ENCODE measurements at places on chromosomes 12 and 14.

DNA sequence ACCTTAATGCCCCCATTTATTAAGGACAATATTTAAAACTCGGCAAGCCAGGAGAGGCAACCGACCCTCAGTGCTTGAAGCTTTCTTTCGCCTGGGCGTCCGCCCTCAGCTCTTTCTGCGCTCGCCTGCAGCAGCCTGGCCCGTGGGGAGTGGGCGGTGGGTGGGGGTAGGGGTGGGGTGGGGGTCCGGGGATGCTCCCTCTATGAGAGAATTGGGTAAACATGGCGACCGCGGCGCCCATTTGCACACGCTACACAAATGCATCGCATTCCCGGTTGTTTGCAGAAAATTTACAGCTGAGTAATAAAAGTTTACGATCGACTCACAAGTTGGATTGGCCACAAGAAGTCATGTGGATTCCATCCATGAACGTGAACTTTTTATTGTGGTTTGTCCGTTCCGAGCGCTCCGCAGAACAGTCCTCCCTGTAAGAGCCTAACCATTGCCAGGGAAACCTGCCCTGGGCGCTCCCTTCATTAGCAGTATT lies 7.7 kb downstream of the HOXC8 start:
- DNase-seq = peak; percentile 95

- peak; percentile 51 for DNase-seq
Measured at GRCh38 chr12:49358483-49359141, 8.7 kb upstream of the SPATS2 start.

DNA sequence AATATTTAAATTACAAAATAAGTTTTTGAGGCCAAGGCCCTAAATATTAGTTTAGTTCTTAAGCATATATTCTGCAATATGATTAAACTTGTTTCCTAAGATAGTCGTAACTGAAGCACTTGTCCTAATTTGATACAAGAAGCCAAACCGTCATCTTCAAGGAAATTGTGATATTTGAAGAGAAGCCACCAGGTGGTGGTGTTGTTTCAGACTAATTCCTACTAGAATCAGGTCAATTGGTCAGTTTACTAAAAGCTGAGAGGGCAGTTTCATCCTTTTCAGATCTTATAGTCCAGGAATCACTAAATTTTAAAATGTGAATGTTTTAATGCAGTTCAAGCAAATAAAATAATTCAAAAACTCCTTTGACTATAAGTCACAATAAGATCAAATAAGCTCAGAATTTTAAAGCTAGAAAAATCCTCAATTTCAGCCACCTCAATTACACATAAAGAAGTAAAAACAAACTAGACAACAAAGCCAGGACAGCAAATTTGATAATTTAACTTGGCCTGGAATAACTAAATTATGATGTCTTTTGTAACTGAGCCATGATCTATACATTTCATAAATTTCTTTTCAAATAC lies 7.1 kb upstream of the ARL1 start:
- peak; percentile 61 for DNase-seq

- no peak for DNase-seq
Measured at GRCh38 chr14:55201219-55202101, 10.1 kb upstream of the DLGAP5 start.

- DNase-seq = peak; percentile 66
Measured at GRCh38 chr14:74491956-74492775, 939 bp downstream of the NPC2 start.

DNA sequence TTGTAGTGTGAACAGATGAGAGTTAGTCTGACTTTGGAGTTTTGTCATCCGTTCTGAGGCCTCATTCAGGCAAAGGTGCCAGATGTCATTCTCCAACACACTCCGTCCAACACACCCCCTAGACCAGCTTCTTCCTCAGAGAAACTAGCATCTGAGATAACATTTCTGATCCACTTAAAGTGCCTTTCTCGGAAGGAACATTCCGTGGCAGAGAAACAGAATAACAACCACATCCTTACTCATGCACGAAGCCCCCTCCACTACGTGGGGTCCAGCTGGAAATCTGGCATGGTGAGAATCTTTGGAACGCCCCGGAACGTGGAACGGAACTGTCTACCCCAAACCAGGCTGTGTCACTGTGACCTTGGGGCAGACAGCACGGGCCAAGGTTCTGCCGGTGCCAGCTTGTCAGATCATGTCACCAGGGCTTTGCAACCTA lies 17.0 kb upstream of the BCL7A start:
- DNase-seq = peak; percentile 67
